ENCODE measurements at places on chromosomes 11 and 22. TPM values are rescaled to one million over a fixed set of nuclear protein-coding genes. Genes with fewer than 3 reads are reported as not detected.

GRM5 gene
- total RNA-seq, result not detected

RASD2 gene
- total RNA-seq, result 0.78 TPM

HBB gene
- total RNA-seq, result 111 TPM

OR52I1 gene
- total RNA-seq, result not detected

OR8A1 gene
- not detected for total RNA-seq

CARNS1 gene
- total RNA-seq, result 6.1 TPM

DENND6B gene
- total RNA-seq, result 2.0 TPM

KCTD21 gene
- total RNA-seq, result 9.7 TPM

ZNF74 gene
- total RNA-seq, result 6.4 TPM

ACR gene
- total RNA-seq, result 0.38 TPM

IRAG1 gene
- 18.9 TPM for total RNA-seq

PKP3 gene
- 0.88 TPM for total RNA-seq

PAX6 gene
- not detected for total RNA-seq

CLNS1A gene
- 71.5 TPM for total RNA-seq

TMEM225 gene
- total RNA-seq, result not detected

CBLIF gene
- total RNA-seq, result not detected

MMP12 gene
- total RNA-seq, result not detected

OR51B2 gene
- not detected for total RNA-seq

ANO9 gene
- 0.46 TPM for total RNA-seq

MOV10L1 gene
- 0.53 TPM for total RNA-seq

SLCO2B1 gene
- 40.7 TPM for total RNA-seq
